ENCODE measurements at places on chromosomes 12 and 14. TPM values are rescaled to one million over a fixed set of nuclear protein-coding genes. Genes with fewer than 3 reads are reported as not detected.

- no peak for DNase-seq
Measured at GRCh38 chr14:91291786-91292405, 47.4 kb upstream of the GPR68 start.

DNA sequence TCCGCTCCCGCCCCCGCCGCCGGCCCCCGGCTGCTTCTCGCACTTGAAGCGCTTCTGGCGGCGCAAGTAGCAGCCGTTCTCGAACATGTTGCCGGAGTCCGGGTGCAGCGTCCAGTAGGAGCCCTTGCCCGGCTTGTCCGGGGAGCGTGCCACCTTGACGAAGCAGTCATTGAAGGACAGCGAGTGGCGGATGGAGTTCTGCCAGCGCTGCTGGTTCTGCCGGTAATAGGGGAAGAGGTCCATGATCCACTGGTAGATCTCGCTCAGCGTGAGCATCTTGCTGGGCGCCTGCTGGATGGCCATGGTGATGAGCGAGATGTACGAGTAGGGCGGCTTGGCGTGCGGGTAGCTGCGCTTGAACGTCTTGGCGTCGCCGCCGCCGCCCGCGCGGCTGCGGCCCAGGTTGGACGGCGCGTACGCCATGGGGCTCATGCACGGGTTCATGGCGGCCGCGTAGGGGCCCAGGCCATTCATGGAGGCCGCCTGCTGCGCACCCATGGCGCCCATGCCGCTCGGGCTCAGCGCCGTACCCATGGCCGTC, 3.0 kb downstream of the FOXA1 start:
- no peak for DNase-seq

GRCh38 chr12:3152011-3152511, 74.9 kb downstream of the TSPAN9 start:
- no peak for DNase-seq

Gene COCH
- 5.3 TPM for total RNA-seq

Gene FSCB
- total RNA-seq = 0.36 TPM

DNA sequence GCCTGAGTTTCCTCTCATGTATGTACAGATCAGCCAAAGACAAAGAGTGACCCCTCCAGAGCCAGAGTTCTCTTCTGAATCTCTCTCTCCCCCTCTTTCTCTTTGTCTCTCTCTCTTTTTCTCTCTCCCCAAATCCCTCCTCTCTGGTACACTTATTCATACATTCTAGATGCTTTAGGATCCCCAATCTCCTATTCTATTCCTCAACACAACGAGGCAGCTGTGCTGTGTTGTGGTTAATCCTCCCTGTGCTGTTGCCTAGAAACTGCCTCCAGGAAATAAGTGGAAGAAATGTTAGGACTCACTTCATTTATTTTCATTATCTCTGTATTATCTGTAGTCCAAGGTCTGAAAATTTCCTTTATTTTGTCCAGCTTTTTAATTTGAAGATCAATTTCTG, 350.5 kb upstream of the OR4E1 start:
- DNase-seq = no peak

DNA sequence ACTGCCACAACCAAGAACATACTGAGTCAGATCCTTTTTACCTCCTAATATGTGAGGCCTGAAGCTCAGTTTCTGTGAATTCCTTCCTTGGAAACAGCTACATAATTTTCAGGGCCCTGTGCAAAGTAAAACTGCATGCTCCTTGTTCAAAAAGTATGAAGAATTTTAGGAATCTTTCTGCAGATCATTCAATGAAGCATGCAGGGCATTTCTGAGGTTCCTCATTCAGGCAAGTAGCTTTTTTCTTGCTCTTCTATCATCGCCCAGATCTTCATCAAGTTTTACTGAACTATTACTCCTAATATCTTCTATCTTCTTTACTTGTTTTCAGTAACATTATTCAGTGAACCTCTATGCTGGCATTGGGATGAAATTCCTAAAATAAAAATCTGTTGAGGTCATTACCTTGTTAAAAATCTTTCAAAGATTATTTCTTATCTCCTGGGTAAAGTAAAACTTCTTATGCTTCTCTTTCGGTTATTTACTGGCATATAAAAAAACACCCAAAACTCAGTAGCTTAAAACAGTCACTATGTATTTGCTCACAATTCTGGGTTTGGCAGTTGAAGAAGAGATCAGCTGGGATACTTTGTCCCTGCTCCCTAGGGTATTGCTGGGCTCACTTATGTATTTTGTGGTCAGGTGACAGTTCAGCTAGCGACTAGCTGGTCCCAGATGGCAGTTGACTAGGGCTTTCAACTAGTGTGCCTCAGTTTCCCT, 42.6 kb upstream of the KRR1 start:
- DNase-seq = no peak

DNA sequence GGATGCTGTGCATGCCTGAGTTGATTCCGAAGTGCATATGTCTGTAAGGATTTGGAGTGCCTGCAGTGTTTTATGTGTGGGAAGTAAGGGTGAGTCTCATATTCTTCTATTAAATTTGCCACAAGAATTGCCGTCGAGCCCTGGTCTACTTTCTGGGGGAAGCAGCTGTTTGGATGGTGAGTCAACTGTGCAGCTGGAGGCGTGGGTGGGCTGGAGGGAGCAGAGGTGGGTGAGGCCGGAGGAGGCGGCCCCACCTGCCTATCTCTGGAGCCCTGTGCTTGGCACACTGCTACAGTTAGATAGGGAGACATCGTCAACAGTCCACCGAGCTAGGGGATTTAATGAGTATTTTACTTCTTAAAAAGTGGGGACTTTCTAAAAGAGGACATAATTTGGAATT, 9.7 kb downstream of the GLRX5 start:
- DNase-seq = no peak

Gene VRTN
- total RNA-seq = not detected

DNA sequence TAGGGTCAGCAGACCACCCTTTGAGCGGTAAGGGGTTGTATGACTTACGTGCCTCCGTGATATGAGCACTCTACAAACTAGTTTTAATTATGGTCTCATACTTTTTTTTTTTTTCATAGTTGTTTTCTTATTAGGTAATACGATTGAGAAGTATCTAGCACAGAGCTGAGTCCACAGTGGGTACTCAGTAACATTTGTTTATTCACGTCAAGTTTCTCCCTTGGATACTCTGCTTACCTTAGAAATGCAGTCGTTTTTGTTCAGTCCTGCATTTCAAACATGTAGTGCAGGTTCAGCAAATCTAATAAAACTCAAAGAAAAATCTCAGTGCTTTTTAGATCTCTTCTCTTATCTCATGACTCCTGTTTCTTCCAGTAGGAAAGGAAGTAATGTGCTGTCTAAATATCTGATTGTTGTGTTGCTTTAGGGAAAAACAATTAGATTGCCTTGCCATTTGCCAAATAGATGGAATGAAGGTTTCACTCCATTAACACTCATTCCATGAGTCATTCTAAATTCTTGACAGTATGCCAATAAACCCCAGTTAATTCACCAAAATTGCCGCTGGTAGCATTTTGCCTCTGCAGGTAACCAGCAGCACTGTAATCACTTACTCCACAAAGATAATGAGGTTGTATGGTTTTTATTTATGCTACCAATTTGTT, 118.9 kb downstream of the PTCSC3 start:
- no peak for DNase-seq

DNA sequence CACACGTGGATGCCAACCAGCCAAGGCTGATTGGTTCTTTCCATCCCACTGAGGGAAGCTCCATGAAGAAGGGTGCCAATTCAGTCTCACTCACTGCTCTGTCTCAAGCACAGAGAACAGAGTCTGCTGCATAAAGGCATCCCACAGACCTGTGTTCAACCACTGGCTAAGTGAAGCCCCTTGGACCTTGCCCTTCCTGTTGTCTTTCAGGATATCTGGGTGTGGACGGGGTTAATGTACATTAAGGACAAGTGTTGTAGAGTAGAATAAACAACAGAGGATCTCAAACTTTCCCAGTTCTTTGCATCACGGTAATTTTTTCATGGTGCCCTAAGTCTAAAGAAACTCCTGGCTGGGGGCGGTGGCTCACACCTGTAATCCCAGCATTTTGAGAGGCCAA, 33.1 kb upstream of the GPATCH2L start:
- no peak for DNase-seq

Gene NAV3
- 50.9 TPM for total RNA-seq

DNA sequence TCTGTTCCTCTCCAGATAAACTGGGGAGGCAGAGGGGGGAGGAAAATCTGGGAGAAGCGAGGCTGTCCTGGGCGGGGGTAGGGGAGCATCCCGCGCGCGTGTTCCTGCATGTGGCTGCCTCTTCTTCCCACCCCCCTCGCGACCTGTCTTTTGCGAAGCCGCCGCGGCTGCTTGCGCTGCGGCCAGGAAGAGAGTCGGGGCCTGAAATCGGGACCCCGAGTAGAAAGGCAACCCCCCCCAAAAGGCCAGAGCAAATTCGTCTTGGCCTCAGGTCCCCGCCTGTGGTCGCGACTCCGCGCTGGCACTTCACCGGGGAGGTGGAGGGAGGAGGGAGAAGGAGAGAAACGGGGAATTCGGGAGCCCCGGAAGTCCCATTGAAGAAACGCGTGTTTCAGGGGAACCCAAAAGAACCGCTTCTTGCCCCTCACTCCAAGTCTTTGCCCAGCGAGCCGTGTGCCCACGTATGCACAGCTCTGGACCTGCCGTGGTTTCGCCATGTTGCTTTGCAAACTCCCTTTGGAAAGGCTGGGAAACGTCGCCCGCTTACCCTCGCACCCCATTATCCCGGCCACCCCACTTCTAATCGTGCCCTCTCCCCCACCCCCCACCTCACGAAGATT, 944 bp downstream of the CCND2 start:
- no peak for DNase-seq

GRCh38 chr12:69835081-69835480, 10.1 kb downstream of the MYRFL start:
- no peak for DNase-seq

Gene TMEM233
- total RNA-seq = 0.53 TPM

DNA sequence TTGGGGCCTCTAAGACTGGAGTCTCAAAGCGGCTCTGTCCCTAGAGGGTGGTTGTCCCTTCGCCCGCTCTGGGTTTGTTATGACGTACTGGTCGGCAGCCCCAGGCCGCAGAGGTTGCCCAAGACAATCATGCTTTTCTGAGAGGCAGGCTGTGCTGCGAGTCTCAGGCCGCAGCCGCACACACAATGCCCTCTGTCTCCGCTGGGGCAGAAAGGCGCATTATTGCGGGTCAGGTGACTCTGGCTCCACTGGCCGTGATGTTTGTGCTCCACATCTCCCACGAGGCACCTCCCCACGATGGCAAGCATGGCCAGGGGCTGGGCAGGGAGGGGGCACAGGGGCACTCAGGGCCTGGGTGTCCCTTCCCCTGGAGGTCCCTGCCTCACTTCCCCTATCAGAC, 21.0 kb upstream of the PLEKHG3 start:
- peak; percentile 81 for DNase-seq

DNA sequence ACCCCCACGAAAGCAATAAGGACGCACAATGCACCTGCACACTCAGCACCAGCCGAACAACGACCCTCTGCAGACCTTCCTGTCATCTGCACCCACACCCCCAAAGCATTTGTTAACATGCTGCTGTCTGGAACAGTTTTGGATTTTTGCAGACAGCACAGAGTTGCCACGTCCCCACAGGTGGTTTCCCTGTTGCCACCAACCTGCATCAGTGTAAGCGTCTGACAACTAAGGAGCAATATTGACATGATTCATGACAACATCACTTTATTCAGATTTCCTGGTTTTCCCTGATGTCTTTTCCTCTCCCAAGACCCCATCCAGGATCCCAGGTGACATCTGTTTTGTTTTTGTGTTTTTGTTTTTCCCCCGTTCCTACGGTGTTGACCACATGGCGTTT, 150.7 kb upstream of the C14orf180 start:
- DNase-seq = no peak

DNA sequence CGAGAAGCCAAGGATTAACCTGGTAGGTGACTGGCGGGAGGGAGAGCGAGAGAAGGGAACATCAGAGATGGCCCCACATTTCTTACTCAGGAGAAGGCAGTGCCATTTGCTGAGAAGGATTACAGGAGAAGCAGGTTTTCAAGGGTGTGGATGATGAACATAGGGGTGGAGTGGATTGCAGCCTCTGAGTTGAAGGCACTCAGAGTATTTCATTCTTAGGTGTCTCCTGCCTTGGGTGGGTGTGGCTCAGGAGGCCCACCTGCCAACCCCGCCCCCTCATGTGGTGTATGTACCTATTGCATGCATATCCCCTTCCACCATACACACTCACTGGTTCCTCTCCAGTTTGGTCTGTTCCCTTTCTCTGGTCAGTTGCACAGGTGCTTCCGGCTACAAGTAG, 6.3 kb downstream of the ESPL1 start:
- DNase-seq = no peak

Gene KERA
- total RNA-seq = 0.18 TPM

DNA sequence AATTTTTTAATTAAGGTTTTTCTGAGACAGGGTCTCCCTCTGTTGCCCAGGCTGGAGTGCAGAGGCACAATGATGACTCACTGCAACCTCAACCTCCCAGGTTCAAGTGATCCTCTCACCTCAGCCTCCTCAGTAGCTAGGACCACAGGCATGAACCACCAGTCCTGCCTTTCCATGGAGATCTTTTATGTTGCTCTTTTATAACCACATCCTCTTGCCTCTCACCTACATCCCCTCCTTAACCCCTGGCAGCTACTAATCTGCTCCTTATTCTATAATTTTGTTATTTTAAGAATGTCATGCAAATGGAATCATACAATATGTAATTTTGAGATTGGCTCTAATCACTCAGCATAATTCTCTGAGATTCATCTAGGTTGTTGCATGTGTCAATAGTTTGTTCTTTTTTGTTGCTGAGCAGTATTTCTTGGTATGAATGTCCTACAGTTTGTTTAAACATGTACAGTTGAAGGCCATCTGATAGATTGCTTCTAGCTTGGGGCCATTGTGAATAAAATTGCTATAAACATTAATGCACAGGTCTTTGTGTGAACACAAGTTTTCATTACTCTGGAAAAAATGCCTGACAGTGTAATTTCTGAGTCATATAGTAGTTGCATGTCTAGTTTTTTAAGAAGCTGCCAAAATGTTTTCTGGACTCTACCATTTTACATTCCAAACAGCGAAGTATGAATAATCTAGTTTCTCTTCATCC, 249.2 kb upstream of the AMIGO2 start:
- no peak for DNase-seq

DNA sequence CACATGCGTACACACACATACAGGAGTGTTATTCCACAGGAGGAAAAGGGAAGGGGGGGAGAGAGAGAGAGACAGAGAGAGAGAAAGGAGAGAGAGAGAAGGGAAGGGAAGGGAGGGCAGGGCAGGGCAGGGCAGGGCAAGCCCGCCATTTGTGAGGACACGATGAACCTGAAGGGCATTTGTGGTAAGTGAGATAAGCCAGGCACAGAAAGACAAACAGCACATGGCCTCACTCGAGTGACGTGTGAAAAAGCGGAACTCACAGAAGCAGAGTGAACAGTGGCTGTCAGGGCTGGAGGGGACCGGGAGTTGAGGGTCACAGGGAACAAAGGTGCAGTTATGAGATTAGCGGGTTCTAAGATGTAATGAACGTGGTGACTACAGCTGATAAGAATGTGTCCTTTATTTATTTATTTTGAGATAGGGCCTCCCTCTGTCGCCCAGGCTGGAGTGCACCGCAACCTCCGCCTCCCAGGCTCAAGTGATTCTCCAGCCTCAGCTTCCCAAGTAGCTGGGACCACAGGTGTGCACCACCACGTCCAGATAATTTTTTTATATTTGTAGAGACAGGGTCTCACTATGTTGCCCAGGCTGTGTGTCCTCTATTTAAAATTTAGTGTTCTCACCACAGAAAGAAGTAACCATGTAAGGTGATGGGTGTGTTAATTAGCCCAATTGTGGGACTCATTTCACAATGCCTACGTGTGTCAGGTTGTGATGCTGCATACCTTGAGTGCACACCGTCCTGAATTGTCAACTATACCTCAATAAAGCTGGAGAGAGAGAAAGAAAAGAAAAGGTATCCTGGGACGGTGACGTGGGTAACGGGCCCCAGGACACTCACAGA, 18.7 kb upstream of the FBRSL1 start:
- DNase-seq = no peak
